ENCODE measurements at places on chromosomes 7 and 10. TPM values are rescaled to one million over a fixed set of nuclear protein-coding genes. Genes with fewer than 3 reads are reported as not detected.

The TSPAN12 gene
- total RNA-seq = 2.0 TPM

The YKT6 gene
- total RNA-seq = 128 TPM

The STEAP1B gene
- 7.3 TPM for total RNA-seq

The KLHDC10 gene
- total RNA-seq = 47.4 TPM

Data from smooth muscle cell of the coronary artery (primary cell).